Activated T-helper 1 cell treated with anti-CD3 and anti-CD28 coated beads, Interleukin-2, amount 50 U/mL, for 16 hours (primary cell): ENCODE measurements at places on chromosomes 12 and 14.

DNA sequence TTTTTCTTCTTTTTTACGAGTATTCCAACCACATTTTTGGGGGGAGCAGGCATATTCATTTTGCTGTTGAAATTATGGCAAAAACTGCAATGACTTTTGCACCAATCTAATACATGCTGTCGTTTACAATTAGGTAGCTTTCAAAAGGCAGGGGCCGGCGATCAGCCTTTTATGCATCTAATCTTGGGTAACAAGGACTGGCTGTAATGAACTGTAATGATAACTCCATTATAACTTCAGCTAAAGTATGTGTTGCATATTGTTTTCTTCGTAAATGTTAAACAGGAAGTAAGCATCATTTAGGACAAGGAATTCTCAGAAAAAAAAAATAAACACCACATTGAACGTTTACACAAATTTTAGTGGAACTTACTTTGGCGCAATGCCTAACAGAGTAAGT lies 30.3 kb upstream of the KLRF1 start:
- DNase-seq = no peak

GRCh38 chr14:75537071-75537470 lies 14.8 kb downstream of the BATF start:
- DNase-seq = no peak

GRCh38 chr12:119461636-119462214 lies 127.2 kb downstream of the CCDC60 start:
- no peak for DNase-seq

- no peak for DNase-seq
Observed at GRCh38 chr14:91931478-91932088, 15.9 kb downstream of the FBLN5 start.

- no peak for DNase-seq
Observed at GRCh38 chr12:28517101-28517500, 326.8 kb downstream of the CCDC91 start.

GRCh38 chr12:11321980-11322379 lies 11.7 kb upstream of the PRB4 start:
- DNase-seq = no peak

GRCh38 chr12:4375449-4375848 lies 4.1 kb downstream of the FGF23 start:
- no peak for DNase-seq

DNA sequence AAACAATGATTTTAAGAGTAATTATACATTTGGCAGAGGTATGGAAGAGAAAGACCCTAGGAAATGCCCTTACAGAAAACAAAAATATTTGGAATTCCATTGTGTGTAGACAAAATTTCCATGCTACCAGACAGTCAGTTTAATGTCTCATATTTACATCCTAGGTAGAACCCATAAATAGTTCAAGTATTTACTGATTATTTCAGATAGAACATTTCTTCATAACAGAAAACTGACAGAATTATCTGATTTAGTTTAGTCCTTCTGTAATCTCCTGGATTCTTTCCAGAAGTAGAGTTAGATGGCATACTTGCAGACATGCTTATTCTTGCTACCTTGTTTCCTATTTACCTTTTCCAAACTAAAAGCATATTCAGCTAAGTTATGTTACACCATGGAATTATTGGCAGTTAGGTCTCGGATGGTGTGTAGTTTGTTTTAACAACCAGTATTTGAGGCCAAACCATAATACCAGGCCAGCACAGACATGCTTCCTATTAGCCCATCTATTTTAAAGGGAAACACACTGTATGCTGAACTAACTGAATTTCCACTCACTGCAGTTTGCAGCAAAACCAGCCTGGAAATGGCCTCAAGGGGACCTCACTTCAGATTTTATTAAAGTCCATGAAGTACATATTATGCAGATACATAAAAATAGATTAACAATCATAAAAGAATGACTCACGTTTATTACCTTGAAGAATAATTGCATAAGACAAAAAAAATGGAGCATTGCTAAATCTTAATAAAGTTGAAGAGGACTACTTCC lies 126.6 kb upstream of the LRIG3 start:
- no peak for DNase-seq

GRCh38 chr12:96197503-96198272 lies 3.5 kb downstream of the ELK3 start:
- no peak for DNase-seq

- DNase-seq = no peak
Observed at GRCh38 chr12:115000038-115000437, 316.1 kb upstream of the TBX3 start.

DNA sequence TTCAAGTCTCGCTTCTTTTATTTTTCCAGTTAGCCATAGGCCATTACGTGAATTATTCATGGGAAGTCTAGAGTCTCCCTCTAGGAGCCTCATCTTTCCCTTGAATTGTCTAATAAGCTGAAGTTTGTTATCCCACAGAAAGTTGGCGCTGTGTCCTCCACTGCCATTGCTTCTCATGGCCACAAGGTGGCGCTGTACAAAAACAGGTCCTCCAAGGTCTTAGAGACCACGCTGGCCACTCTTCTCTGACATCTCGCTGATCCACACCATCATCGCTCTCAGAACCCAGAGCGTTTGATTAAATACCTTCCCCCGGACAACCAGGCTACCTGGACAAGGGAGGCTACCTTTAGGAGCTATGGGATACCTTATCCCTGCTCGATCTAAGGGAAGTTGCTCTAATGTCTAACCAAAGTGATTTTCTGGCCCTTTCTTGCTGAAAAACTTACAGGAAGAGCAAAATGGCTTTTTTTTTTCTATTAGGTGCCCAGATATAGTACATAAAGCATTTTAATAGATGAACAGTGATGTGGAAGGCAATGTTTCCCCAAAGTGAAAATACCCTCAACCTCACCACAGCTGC lies 110.0 kb downstream of the CCDC60 start:
- no peak for DNase-seq

DNA sequence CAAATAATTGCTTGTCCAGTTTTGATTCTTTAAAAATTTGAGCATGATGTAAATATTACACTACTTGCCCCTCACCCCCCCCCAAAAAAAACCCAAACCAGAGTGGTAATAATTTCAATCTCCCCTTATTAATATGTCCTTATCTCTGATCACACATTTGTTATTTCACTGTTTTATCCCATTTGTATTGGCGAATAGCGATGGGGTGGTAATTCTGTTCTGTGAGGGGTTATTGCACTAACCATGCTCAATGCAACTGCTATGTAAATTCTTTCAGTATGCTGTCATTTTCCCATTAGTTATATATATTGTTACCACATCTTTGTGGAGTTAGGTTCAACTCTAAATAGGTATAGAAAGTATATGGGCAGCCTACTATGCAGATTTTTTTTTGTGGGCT lies 1.1 kb downstream of the RIMKLB start:
- no peak for DNase-seq

DNA sequence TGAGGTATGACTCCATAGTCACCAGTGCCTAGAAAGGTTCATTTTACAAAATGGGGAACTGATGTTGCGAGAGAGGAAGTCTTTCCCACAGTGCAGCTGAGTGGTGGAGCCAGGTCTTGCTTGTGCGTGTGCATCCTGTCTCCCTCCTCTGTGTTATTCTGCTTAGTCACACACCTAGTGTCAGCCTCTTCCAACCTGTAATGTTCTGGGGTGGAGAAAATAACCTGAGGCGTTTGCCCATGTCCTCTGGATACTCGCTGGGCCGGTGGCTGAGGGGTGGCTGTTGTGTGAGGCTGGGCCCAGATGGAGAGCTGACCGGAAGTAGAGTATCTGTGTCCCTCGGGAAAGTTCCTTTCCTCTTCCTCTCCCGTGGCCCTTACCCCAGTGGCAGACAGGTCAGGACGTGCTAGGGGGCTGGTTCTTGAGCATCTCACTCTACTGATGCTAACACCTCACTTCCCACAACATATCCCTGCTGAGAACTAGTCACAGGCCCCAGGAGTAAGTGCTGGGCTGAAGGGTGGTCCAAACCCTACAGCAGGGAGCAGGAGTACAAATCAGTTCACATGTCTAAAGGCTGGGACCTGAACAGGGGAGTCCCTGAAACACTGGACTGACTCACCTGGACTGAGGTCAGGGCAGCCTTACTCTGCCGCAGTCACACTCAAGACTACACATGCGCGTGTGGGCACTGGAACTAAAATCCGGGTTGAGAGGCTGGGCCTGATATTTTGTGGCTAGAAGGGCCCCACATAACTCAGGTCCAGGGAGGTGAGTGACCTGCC lies 7.0 kb downstream of the MLF2 start:
- no peak for DNase-seq

- no peak for DNase-seq
Observed at GRCh38 chr12:53984901-53985691, at the start of gene HOXC10. Gene HOXC10 (plus strand): TSS chr12:53985146. CDS start chr12:53985260, 114 bp downstream.

DNA sequence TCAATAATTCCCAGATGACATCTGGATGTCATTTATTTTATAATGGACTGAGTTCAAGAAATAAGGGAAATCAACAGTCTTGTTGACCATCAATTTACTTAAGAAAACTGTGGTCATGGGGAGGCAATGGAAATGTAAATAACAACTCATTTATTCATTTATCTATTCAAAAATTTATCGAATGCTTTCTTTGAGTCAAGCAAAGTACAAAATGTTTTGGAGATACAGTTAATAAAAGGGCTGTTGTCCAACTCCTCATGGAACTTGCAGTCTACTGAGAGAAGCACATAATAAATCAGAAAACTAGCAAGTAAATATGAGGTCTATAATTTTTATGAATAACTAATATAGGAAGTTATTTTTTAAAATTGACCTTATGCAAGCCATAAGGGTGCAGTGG lies 65.5 kb upstream of the KITLG start:
- DNase-seq = no peak

- DNase-seq = no peak
Observed at GRCh38 chr12:25130741-25131188, 64.2 kb downstream of the DNAI7 start.

DNA sequence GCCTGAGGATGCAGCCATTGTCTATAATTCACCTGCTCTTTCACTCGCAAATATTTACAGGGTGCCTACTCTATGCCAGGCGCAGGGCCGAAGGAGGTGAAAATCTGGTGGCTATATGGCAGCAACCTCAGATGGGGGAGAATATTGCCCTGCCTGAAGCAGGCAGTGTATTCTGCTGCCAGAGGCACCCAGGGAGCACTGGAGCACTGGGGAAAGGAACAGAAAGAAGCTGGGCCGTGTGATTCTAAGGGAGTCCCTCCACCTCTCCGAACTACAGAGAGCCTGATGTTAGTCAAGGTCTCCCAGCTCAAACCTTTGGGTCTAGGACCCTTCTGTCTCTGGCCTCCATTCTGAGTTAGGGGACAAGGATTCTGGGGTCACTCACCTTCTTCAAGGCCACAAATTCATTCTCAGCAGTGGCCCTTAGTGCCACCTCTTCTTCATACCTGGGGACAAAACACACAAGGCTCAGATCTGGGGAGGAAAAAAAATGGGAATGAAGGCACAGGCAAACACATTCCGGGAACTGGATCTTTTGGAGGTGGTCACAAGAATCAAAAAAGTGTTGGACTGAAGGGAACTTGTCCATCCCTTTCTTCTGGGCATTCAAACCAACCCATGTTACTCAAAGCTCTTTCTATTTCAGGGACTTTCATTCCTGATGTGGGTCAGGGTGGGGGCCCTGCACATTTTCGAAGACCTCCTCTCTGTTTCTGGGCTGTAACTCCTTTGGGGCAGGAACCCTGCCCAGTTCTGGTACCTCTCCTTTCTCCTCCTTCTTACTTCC lies 19.3 kb upstream of the KRT86 start:
- no peak for DNase-seq

GRCh38 chr14:22569737-22570131 lies 19.3 kb downstream of the DAD1 start:
- no peak for DNase-seq

GRCh38 chr14:67541448-67542387 lies 8.6 kb downstream of the PLEKHH1 start:
- DNase-seq = no peak
